ENCODE measurements at places on chromosomes 16 and 17. TPM values are rescaled to one million over a fixed set of nuclear protein-coding genes. Genes with fewer than 3 reads are reported as not detected.

The MT1G gene
- total RNA-seq: 4.1 TPM

DNA sequence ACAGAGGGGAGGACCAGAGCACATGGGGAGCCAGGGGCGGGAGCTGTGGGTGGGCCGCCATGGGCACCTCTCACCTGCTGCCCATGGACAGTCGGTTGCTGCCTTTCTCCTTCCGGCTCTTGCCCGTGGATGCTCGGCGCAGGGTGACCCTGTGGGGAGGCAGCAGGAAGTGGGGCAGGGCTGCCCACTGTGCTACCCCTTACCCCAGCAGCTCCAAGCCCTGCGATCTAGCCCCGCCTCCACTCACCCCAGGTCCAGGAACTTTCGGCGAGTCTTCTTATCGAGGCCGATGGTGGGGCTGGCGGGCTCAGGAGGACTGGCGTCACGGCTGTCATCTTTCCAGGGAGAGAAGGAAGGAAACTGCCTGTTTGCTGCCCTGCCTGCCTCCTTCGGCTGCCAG lies 14.2 kb downstream of the SAMD14 start:
- ATAC-seq: no peak

DNA sequence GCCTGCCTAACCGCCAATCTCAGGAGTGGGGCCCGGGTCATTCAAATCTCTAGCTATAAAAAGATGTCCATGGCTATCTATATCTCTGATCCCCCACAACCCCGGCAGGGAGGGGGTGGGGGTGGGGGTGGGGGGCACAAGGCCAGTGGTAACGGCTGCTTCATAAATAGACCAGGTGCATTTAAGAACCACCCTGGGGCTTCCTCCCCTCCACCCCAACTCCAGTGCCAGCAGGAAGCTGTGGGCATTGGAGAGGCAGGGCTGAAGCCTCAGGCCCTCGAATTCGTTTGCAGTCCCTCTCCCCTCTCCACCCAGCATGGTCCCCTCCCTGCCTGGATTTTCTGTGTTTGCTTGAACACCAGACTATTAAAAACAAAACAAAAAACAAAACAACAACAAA lies 56.0 kb downstream of the RAP1GAP2 start:
- ATAC-seq: no peak

GRCh38 chr16:14248791-14249190 lies 177.7 kb downstream of the MRTFB start:
- ATAC-seq: no peak

GRCh38 chr17:73643001-73643851 lies 1.0 kb downstream of the SDK2 start:
- peak; percentile 45 for ATAC-seq

DNA sequence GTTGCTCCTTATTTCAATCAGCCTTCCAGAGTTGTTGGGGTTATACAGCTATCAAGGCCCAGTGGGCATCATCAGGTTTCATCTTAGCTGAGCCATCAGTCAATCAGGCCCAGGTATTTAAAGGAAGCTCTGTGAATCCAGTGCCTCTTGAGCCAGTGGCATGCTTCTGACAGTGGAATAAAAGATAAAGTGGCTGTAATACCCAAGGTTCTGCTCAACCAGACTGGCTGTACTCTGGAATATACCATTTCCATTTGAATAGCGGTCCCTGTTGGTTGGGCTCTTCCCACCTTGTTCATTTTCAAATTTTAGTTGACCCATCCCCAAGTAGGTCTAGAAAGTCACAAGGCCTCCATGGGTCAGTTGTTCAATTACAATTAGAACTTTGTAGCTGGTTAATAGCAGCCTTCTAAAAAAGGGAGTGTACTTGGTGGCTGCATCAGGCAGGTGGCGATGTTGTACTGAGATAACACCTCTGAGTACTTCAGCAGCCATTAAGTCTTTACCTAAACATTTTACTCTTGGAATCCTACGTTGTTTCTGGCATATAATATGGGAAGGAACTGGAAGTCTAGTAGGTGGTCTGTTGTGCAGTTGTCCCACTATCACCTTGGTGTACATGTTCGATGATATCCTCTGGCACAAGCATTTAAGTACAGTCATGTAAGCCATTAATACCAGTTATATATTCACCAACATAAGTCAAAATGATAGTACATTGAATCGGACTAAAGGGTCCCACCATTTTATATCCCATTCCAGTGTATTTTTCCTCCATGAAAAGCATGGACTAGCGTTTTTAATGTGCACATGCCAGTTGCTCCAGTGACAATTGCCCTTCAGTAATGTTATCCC lies 294.1 kb downstream of the BCAS3 start:
- ATAC-seq: no peak

DNA sequence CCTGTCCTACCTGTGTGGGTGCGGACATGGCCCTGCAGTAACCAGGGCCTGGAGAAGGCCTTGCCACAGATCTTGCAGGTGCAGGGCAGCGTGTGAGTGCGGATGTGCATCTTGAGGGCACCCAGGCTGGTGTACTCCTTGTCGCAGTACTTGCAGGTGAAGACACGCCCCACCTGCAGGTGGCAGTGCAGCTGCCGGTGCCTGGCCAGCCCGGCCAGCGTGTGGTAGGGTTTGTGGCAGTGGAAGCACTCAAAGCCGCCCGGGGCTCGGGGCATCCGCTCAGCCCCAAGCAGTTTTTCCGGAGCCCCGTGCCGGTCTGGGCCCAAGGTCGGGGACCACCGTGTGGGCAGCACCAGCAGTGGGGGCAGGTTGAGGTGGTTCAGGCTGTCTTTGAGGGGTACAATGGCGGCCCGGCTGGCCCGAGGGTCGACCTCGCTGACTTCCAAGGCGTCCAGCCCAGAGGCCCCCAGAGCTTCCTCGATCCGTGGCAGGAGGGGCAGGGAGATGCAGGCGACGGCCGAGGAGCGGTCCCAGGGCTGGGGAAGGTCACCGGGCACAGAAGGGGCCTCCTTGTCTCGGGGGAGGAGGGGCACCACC lies 5.1 kb downstream of the SNAI3 start:
- no peak for ATAC-seq

DNA sequence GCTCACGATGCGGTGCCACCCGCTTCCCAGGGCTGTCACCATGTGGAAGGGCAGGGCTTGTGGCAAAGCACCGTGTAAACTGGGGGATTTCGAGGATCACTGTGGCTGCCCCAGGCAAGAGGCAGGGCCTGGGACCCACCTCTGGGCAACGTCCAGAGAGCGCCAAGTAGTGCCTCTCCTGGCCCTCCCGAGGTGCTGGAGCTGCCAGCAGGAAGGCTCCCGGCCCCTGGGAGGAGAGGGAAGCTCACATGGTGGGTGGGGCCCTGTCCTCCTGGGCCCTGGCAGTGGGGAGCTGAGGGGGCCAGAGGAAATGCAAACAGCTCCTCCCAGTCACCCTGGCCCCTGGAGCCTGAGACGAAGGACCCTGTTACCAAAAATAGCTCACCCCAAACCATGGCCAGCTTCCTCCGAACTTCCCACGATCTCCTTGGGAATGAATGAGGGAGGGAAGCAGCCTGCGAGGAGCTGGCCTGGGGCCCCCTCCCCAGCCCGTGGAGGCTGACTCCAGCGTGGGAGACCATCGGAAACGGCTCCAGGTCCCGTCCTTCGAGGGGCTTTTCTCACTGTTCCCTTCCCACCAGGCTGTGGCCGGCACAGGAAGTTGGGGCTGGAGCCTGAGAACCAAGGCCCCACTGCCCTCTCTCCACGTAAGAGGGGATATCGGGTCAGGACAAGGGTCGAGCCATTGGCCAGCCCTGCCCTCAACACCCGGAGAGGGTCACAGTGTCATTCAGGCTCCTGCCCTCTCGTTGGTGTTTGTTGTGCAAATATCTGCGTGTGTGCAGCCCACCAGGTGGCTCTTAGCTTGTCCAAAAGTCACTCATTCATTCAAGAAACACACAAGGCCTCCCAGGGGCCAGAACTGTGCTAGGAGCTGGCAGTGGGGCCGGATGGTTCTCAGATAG lies 17.7 kb downstream of the VASN start:
- ATAC-seq: no peak

The CCL5 gene
- total RNA-seq: 0.44 TPM

DNA sequence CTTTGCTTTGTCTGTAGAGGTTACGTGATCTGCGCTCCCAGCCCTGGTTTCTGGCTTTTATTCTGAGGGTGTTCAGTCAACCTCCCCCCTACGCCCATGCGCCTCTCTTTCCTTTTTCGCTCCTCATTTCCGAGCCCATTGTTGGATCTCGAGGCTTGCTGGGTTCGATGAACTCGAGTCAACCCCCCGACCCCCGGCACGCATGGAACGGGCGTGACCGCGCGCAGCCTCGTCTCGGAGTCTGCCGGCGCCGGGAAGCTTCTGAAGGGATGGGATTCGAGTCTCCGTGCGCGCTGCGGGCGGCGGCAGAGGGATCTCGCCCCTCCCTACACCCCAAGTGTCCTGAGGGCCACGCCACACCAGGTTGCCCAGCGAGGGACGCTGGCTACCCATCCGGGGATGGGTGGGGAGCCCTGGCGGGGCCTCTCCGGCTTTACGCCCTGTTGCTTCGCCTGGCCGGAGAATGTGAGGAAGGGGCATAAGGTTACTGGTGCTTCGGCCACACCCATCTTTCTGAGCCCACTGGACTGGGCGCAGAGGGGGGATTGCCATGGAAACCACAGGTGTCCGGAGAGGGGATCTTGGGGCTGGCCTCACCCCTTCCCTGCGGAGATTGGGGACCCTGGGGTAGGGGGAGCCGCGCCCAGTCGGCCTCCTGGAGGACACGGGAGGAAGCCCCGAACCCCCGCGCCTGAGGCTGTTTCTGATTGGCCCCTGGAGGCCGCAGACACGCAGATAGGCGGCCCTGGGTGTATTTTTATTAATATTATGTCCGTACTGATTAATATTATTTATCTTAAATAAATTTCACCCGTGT lies 1.8 kb downstream of the MAPT start:
- no peak for ATAC-seq

The EFNB3 gene
- 1.2 TPM for total RNA-seq

DNA sequence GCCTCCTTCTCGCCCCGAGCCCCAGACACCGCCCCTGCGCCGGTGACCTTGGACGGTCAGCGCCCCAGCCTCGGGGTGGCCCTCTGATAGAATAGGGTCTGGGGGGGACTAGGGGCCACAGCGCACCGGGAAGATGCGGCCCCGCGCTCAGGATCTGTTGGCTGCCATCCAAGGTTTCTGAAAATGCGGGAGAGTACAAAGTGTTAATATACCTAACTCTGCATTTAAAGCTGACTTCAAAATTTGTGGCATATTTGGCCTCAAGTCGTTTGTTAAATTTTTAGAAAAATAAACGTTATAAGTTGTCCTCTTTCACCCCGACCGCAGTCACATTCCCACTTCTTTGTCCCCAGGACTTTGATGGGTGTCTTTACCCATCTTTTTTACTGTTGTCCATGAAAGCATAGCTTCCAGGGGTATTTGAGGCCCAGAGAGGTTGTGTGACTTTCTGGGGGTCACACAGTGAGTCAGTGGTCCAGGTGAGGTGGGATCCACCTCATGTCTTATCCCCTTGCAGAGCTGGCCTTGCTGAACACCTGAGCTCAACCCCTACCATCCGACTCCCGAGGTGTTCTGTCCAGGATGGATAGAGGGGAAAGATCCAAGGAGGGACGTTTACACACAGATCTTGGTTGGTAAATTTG lies 796 bp downstream of the NT5M start:
- ATAC-seq: no peak

The SEPTIN12 gene
- total RNA-seq: not detected

GRCh38 chr16:21126518-21126917 lies 24.1 kb downstream of the DNAH3 start:
- no peak for ATAC-seq

- no peak for ATAC-seq
These were observed 153.9 kb upstream of the ZKSCAN2 start for GRCh38 chr16:25411396-25412081.

- peak; percentile 17 for ATAC-seq
These were observed 28.8 kb upstream of the GINS2 start for GRCh38 chr16:85717393-85718152.

DNA sequence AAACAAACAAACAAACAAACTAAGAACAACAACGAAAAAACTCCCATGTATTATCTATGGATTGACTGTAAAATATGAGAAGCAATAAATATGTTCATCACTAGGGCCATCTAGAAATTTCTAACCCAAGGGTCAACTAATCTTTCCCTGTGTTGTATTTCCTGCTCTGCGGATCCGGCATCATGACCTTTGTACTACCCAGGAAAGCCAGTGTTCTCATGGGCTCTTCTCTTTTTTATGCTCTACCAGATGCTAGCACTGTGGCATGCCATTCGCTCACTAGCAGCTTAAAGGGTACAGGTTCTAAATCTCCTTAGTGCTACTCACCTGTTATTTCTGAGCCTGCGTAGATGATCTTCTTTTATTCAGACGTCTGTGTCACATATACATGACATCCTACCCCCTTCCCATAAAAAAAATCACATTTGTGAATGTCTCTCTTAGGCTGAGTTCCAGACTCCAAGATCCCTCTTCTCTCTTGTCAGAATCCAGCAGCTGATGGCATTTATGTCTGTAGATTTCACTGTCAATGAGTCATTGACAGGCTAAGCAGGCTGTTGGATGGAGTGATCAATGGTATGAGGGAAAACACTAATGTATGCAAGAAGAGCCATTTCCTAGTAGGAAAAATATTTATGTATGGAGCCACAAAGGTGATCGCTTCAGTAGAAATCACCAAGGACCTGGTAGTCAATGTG lies 100.0 kb downstream of the WWOX start:
- no peak for ATAC-seq

The NOL3 gene
- total RNA-seq: 16.3 TPM

- ATAC-seq: no peak
These were observed 29.5 kb downstream of the HYDIN start for GRCh38 chr16:71201054-71201453.

- ATAC-seq: no peak
These were observed 99.5 kb downstream of the CHD9NB start for GRCh38 chr16:52953215-52953614.

- ATAC-seq: peak; percentile 23
These were observed 33.8 kb upstream of the SALL1 start for GRCh38 chr16:51184702-51185433.

- no peak for ATAC-seq
These were observed 26.1 kb downstream of the GLG1 start for GRCh38 chr16:74580833-74581232.
